ENCODE measurements at places on chromosomes 6 and 20. TPM values are rescaled to one million over a fixed set of nuclear protein-coding genes. Genes with fewer than 3 reads are reported as not detected.

DNA sequence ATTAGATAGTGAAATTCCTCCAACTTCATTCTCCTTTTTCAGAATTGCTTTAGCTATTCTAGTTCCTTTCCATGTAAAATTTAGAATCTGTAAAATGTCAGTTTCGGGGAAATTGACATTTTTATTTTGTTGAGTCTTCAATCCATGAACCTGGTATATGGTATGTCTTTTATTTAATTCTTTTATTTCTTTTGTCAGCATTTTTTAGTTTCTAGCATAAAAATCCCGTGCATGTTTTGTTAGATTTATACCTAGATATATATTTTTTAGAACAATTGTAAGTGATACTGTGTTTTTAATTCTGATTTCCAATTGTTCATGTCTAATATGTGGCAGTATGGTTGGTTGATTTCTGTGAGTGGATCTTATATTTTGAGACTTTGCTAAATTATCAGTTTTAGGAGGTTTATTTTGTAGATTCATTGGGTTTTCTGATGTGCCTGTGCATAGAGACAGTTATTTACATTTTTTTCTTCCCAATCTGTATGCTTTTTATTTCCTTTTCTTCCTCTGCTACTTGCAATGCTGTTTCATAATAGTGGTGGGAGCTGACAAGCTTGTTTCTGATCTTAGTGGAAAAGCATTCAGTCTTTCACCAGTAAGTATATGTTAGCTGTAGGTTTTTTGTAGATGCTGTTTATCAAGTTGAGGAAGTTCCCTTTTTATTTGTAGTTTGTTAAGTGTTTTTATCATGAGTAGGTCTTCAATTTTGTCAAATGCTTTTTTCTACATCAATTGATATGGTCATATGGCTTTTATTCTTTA is 13.7 kb downstream of the TAB2 start:
- DNase-seq = no peak

DNA sequence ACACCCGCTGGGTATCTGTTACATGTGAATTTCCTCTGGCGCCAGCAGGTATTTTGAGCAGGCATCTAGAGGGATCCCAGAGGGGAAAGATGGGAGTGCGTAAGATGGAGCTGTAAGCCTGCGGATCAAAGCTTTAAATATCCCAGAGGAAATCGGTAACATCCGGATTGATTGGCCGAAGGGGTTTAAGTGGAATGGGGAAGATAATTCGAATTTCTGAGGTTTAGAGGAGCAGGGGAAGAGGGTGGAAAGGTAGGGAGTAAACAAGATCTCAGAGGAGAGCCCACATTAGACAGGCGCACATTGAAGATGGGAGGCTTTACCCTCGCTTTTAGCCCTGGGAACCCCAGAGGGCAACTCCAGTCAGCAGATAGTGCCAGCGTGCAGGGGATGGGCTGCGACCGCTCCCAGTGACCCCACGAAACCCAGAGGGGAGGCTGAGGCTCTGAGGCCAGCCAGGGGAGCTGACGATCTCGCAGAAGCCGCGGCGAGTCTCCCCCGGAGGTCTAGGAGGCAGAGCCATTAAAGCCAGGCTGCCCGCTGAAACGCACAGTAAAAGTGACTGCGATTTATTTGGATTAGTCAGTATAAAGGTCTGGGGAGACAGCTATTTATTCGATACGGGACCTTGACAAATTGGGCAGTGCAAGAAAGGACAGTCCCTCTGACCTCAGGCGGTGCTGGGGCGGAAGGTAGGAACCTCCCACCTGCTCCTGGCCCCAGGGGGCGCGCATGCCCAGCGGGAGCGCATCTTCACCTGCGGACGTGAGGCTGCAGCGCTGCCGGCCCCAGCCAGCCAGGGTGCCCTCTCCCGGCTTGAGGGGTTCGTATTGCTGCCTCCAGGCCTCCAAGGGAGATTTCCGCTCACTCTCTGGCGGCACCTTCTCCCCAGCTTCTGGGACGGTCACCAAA is 34.3 kb upstream of the TCF21 start:
- peak; percentile 19 for DNase-seq

DNA sequence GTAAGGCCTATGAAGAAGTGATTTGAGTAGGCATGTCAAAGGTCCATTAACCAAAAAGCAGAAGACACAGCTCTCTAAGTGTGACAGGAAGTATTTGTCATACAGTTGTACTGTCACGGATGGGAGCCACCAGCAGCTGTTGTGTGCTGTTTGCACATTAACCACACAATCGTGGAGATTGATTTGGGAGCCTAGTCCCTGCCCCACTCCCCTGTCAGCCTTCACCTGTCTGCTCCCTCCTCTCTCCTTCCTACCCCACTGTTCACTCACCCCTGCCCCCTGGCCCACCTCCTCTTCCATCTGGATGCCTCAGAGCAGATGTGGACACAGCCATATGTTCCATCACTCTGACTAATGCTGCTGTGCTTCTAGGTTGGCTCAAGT is 124.7 kb upstream of the SPACA1 start:
- DNase-seq = no peak

DNA sequence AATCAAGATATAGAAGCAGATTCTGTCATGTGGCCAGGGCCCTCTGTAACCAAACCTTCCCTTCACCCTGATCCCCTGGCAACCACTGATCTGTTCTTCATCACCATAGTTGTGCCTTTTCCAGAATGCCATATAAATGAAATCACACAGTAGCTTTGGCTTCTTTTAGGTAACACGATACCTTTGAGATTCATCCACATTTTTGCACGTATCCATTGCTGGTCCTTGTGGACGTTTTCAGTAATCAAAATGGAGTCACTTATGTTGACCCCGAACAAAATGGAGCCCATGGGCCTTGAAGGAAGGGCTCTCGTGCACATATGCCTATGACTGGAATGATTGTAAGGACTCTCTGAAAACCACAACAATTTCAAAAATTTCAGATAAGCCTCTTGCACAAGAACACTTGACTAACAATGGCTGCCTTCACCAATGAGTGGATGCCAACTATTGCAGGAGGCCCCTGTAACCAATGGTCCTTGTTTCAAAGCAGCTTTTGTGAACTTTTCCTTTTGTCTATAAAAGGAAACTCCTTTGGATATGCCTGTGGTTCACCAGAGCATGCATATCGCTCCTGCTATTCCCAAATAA is 84.3 kb upstream of the RALY start:
- no peak for DNase-seq

GRCh38 chr6:170164271-170164900 is 126.5 kb downstream of the DLL1 start:
- no peak for DNase-seq

DNA sequence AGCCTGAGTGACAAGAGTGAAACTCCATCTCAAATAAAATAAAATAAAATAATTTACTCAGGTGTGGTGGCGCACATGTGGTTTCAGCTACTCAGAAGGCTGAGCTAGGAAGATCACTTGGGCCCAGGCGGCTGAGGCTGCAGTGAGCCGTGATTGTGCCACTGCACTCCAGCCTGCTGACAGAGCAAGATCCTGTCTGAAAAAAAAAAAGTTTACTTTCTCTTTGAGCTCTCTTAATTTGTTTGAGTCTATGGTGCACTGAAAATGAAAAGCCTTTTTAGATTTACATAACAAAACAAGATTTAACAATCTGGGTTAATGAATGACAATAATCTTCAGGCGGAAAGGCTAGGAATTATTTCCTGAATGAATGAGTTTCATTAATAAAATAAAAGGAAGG is 23.3 kb upstream of the NHSL1 start:
- DNase-seq = no peak

Gene CALHM5
- total RNA-seq = not detected

Gene DZANK1
- total RNA-seq = 3.0 TPM

Gene KIF25
- 0.34 TPM for total RNA-seq

Data from activated T-cell treated with anti-CD3 and anti-CD28 coated beads, Interleukin-2, amount 50 U/mL, for 72 hours (primary cell).